Left lobe of liver (tissue), 2 donors: ENCODE measurements at places on chromosomes 4 and X. TPM values are rescaled to one million over a fixed set of nuclear protein-coding genes. Genes with fewer than 3 reads are reported as not detected.

The IQCM gene
- not detected for total RNA-seq

The DGKQ gene
- 7.0 TPM for total RNA-seq

The TEX13B gene
- not detected for total RNA-seq

DNA sequence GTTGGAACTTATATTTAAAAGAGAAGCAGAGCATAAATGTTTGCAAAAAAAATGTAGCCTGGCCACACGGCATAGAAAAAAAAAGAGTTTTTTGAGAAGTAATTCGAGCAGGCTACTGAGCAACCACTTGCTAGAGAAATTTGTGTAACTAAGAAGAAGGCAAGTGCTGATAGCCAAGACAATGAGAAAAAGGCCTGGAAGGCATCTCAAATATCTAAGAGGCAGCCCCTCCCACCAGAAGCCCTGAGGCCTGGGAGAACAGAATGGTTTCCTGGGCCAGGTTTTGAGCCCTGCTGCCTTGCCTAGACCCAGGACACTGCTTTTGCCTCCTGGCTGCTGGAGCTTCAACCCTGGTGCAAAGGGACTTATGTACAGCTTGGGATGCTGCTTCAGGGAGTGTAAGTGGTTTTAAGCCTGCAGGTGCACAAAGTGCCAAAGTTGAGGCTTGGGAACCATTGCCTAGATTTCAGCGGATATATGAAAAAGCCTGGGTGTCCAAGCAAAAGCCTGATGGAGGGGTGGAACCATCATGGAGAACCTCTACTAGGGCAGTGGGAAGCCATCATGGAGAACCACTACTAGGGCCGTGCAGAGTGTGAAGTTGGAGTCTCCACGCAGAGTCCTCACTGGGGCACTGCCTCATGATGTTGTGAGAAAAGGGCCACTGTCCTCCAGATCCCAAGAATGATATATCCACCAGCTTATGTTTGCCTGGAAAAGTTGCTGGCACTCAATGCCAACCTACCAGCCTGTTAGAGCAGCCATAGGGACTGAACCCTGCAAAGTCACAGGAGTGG lies 9.7 kb downstream of the TECRL start:
- no peak for DNase-seq

DNA sequence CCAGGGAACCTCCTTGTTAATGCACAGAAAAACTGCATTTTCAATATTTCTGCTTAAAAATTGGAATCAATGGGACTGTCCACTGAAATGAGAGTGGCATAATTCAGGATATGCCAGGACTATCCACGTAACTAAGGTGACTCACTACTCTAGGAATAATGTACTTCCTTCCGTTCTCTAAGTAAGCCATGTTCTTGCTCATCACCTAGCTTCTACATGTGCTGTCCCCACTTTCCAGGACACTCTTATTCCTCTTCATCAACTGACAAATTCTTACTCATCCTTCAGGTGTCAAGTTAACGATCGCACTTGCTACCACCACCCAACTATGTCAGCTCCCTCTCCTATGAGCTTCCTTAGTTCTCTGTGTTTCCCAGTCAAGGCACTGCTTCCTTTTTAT lies 342.8 kb upstream of the F9 start:
- no peak for DNase-seq

DNA sequence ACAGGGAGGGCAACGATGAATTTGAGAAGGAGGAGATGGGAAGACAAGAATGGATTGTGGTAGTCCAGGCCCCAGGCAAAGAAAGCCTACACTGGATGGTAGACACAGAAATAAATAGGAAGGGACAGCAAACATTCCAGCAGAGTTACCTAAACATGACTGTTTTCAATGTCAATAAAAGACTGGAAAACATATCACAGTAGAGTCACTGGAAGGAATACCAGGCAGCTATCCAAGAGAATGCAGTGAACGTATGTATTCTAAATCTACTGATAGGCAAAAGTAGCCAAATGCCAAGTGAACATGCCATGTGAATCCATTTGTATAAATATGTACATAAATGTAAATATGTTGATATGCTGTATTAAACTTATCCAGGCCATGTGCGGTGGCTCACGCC lies 183.0 kb downstream of the PALLD start:
- DNase-seq = no peak
